ENCODE measurements at places on chromosomes 5 and 9.

DNA sequence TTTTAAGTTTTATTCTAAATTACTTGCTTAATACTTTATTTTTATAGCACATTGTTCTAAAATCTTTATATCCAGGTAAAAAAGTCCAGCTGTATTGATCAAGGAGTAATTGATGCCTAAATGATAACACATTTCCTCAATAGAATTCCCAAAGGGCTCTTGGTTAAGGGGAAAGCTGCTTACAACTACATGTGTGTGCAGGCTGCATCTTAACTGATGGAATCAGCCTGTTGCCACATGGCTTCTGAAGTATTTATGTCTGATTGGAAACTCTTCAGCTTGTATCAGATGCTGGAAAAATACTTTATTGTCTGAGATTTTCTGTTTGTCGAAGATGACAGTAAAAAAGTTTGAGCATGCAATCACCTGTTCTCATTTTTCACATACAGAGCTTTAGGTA lies 182.6 kb downstream of the FBXL7 start:
- no peak for DNase-seq

DNA sequence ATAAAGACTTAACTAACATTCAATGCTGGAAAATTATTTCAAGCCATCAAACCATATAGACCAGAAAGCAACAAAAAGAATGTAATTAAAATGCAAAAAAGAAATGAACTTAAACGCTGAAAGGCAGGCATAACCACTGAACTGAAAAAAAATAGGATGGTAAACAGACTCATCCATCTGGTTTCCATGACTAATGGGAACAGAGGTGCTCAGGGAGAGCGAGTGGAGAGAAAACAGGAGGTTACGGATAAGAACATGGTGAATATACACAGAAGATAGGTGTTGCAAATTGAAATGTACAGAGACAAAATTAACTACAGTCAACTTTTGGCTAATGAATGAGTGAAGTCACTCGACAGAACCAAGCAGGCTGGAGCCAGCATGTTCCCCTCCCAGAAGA lies 43.5 kb upstream of the RNF38 start:
- no peak for DNase-seq

DNA sequence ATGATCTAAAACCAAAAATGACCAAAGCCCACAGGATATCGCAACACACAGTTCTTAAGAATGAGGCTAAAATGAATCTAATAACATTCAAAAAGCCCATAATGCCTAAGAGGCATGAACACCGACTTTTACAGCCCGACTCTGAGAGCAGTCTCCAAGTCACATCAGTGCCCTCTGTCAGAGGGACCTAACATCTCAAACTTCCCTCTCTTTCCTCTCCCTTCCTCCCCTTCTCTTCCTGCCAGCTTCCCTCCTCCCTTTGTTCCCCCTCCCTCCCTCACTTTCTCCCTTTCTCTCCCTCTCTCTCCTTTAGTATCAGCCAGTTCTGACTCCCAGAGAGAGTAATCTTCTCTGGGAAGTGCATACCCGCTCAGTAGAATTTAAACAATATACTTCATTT lies 154.4 kb downstream of the GLIS3 start:
- no peak for DNase-seq

GRCh38 chr9:127898433-127899127 lies 823 bp downstream of the ST6GALNAC6 start:
- DNase-seq, result no peak

DNA sequence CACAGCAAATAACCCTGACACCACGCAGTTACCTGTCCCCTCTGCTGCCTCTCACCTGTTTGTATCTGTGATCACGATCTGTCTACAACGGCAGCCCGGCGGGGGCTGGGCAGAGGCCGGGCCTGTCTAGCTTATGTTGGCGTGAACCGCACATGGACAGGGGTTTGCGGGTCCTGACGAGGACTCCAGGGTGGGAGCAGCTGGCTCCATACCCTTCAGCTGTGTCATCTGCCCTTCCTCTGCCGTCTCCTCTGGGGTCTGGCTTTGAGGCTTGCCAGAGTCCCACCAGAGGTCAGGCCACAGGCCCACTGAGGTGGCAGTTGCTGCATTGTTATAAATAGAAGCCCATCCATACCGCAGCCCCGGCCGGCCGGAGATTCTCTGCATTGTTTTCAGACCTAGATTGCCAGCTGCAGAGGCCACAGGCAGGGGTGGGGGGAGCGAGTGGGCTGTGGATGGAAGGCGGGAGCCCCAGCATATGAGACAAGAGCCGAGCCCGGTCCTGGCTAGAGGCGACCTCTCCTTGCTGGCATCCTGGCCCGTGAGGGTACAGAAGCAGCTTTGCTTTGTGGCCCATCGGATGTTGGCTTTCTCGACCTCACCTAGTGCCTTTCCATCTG lies 37.8 kb downstream of the FAM78A start:
- peak; percentile 65 for DNase-seq

GRCh38 chr5:90529194-90529938 lies at the start of gene LYSMD3:
TSS of gene LYSMD3 (minus strand) at chr5:90529584. CDS start at chr5:90525289, 4,295 bp downstream.
- DNase-seq, result peak; percentile 97

GRCh38 chr9:137956039-137956438 lies 78.5 kb downstream of the CACNA1B start:
- DNase-seq, result no peak

DNA sequence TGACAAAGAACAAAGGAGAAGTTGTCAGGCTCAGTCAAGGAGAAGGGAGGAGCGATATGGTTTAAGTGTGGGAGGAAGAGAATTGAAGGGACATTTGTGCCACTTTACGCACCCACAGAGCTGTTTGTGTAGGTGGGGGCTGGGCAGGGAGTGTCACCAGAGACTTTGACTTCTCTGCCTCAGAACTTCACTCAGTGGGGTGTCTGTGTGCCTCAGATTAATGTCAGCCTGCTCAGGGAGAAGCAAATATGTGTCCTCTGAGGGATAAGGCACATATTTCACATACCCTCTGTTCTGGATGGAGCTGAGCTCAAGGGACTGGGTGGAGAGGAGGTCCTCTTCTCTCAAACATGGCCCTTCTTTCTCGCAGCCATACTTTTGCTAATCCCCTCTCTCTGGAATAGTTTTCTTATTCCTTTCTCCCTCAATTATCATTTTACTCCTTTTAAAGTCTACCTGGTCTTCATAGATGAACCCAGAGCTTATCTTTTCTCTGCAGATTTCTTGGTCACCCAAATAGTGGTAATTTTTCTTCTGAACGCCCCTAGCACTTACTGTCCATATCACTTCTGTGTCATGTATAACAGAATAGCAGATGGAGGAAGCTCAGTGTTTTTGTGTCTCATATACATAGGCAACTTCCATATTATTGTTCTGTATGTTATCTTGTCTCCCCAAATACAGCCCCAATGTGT lies 77.0 kb downstream of the IQGAP2 start:
- DNase-seq, result peak; percentile 86

DNA sequence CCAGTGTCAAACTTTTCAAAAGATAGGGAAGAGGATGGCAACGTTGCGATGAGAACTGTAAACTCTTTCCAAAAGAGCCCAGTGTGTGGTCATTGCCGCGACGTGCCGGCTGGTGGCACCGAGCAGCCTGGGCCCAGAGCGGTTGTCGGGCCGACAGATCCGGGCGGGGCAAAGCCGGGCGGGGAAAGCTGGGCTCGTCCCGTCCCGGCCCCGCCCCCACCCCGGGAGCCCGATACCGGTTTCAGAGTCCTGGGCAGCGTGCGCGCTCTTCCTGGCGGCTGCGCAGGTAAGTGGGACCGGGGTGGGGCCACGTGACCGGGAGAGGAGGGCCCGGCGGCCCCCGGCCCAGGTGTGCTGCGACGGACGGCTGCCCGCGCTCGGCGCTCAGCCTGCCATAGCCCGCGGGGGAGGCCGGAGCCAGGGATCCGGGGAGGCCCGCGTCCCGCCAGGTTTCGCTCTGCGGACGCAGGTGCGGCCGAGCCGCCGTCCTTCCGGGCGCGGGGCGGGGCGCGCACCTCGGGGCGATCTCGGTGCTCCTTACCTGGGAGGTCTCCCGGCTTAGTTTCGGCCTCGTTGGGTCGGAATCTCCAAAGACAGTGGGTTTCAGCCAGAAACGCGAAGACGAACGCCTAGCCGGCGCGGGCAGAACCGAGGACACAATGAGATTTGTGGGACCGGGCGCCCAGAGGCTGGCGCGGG lies at the start of gene MARVELD2:
Gene MARVELD2 (plus strand): TSS at position 232 of the 699 bp plus-strand sequence. CDS start 4,270 bp downstream, outside the sequence.
- peak; percentile 88 for DNase-seq

DNA sequence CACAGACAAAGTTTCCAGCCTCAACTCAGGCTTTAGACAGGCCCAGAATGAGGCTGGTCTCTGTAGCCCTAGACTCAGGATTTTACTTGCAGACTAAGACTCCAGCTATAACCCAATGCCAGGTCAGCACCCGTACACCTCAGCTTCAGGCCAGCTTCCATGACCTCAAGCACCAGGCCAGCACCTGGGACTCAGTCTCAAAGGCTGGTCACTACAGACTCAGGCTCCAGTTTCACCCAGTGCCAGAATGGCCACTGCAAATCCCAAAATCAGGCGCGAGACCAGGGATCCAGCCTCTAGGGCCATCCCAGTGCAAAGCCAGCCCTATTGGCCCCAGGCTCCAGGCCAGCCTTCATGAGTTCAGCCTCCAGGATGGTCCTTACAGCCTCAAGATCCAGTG lies 44.9 kb downstream of the C9 start:
- DNase-seq, result no peak

DNA sequence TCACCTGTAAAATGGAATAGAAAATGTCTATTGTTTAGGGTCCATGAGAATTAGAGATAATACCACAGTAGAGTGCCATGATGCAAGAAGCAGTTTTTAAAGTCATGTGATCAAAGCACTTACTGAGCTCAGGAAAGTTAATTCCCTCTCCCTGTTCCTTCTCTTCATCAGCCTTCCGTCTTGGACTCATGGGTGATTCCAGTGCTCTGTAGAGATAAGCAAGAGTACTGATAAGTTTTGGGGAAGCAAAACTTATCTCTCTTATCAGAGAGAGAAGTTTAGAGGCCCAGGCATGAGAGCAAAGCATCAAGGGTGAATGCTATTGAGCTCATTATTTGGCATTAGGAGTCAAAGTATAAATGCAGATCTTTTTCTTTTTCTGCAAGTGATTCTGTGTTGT lies 410.1 kb downstream of the AGTPBP1 start:
- DNase-seq, result no peak

DNA sequence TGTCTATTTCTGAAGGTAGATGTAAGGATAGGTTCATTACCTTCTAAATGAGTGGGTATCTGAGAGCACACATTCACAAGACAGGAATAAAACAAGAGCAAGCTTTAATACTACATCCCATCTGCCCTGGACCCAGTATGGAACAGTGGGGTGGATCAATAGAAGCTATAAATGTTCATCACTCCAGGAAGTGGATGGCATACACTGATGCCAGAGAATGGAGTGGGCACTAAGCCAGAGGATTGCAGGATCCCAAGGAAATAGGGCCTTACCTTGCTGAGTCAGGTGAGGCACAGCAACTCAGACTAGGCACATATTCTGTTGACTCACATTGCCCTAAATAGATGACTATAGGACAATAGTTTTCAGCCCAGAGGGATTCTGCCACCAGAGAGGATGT lies 21.3 kb upstream of the COX7C start:
- no peak for DNase-seq

- DNase-seq, result no peak
These were observed 4.0 kb upstream of the ZSWIM6 start for GRCh38 chr5:61327760-61328753.

DNA sequence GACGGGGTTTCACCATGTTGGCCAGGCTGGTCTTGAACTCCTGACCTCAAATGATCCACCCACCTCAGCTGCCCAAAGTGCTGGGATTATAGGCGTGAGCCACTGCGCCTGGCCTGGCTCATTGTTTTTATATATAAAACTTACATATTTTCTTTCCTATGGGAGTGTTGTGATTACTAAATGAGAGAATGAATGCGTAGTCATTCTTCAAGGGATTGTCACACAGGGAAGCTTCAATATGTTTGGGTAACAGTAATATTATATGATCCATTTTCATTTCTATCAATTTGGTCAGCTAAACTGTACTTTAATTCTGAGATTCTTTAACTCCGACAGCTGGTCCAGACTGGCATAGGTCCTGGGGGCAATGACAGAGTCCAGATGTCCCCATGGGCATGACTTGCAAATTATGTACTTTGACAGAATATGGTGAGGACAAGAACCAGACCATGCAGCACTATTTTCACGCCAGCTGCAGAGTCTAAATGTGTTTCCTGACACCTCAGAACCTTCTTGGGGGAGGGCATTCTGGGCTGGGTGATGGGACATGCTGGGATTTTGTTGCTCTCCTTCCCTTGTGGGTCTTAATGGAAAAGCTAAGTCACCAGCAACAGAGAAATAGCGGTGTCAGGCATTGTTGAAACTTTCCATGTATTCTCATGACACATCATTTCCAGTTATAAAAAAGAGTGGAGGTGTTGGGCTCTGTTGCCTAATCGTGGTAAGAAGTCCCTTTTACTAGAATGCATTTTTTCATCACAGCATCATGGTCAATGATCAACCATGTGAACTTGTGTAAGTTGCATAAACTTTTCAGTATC lies 40.9 kb upstream of the TNC start:
- DNase-seq, result no peak

DNA sequence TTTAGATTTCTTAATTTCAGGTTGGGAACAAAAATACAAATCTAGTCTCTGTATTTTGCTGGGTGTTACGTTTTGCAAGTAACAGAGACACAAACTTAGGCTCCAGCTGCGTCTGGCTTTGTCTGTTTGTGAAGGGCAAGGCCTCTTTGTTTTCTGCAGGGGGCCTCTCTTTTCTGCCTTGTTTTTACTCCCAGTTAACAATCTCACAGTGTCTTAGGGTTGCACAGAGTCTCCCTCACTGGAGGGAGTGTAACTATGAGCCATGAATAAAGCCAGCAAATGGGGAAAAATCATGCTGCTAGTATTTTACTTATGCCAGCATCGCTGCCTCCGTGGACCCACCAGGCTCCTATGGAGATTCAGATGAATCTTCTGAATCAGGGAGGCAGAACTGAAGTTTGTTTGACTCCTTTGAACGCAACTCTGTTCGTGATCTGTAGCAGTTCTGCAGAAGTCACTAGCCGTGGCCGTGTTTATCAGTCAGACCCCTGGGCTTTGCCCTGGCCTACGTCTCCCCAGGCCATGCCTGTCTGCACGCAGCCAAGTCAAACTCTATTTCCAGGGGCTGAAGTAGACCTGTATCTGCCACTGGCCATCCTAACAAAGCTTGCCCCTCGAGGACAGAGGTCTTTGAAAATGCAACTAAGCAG lies 77.2 kb downstream of the ATP10B start:
- DNase-seq, result no peak

DNA sequence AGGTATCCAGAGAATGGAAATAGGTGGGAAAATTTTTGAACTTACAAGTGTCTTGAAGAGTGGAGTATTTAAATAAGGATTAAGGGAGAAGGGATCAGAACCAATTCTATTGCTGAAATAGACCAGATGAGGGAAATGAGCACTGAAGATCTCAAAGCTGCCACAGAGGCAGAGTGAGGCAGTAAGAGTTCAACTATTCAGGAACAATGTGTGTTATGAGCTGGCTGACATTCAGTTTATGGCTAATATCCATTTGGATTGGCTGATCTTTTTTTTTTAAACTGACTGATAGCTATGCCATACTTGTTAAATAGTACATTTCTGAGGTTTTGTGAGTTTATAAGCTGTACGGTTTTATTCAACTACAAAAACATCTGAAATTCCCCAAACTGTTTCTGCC lies 95.3 kb upstream of the GNA14 start:
- DNase-seq, result no peak

GRCh38 chr5:141516672-141517025 lies 27.8 kb downstream of the PCDHGC5 start:
- DNase-seq, result no peak

Data from hematopoietic multipotent progenitor cell treated with erythropoietin and hydrocortisone succinate and interleukin-3 and kit ligand, for 6 days (in vitro differentiated cells).